Activated T-cell treated with anti-CD3 and anti-CD28 coated beads for 48 hours (primary cell): ENCODE measurements at places on chromosomes 5 and 9.

DNA sequence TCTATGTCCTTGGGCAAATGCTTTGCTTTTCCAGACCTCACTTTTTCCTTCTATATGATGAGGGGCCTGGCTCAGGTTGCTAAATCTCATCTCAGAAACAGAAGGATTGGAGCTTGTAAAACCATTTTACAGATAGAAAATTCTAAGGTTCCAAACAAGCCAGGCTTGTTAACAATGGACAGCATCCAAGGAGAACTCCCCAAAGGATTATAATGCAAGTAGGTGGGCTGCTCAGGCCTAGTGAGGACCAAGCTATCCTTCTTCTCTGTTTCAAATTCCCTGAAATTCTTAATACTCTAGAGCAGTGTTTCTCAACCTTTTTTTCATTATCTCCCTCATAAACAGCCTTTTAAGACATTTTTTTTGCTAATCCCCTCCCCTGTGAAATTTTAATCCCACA is 269.8 kb downstream of the TMEM38B start:
- no peak for DNase-seq

GRCh38 chr5:140588311-140589070 is 23.9 kb downstream of the SLC35A4 start:
- no peak for DNase-seq

DNA sequence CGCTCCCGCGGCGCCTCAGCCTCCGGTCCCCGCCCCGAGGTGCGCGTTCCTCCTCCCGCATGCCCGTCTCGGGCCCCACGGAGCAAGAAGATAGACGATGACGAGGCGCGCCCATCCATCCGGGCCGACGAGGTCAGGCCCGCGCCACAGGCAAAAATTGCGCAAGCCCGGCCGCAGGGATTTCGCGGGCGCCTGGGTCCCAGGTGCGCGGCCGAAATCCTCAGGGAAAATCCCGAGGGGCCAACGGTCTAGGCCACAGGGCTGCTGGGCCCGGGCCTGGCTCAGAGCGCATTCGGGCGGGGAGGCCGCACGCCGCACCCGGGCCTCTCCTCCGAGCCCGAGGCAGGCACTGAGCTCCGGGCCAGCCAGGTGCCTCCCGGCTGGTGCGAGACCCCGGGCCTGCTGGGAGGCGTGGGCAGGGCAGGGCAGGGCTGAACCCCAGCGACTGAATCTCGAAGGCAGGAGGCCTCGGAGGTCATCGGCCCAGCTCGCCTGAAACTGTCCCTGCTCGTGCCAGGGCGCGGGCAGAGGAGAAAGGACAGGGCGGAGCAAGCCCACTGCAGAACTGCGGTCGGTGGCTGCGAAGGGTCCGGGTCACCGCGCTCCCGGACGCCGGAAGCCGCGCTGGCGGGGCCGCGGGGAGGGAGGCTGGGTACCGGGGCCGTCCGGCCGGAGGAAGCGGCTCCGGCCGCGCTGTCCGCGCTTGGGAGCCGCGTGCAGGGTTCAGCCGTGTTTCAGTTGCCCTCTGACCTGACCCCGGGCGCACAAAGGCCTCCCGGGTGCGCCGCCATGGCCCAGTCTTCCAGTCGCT is 66.8 kb downstream of the FOXD1 start:
- peak; percentile 5 for DNase-seq

GRCh38 chr5:89471541-89471940 is 588.6 kb upstream of the MEF2C start:
- DNase-seq: no peak

GRCh38 chr5:1107167-1108022 is 4.5 kb downstream of the SLC12A7 start:
- DNase-seq: no peak

- peak; percentile 39 for DNase-seq
These were observed 2.5 kb downstream of the PTGES2 start for GRCh38 chr9:128124873-128125579.

GRCh38 chr9:70586476-70586875 is 172.0 kb upstream of the KLF9 start:
- no peak for DNase-seq

- no peak for DNase-seq
These were observed 158.6 kb downstream of the SEMA6A start for GRCh38 chr5:116415989-116416388.

GRCh38 chr9:136978073-136978864 is 965 bp downstream of the PTGDS start:
- DNase-seq: peak; percentile 60

GRCh38 chr9:124292696-124293593 is 35.2 kb downstream of the NEK6 start:
- DNase-seq: no peak

- DNase-seq: peak; percentile 57
These were observed 28.3 kb downstream of the PTPN3 start for GRCh38 chr9:109469646-109470358.

GRCh38 chr9:12674961-12675360 is 18.2 kb upstream of the TYRP1 start:
- no peak for DNase-seq

- DNase-seq: no peak
These were observed 1330.4 kb upstream of the WWC1 start for GRCh38 chr5:166961028-166961427.

GRCh38 chr5:122774519-122774860 is 390 bp upstream of the SNX2 start:
- DNase-seq: no peak

DNA sequence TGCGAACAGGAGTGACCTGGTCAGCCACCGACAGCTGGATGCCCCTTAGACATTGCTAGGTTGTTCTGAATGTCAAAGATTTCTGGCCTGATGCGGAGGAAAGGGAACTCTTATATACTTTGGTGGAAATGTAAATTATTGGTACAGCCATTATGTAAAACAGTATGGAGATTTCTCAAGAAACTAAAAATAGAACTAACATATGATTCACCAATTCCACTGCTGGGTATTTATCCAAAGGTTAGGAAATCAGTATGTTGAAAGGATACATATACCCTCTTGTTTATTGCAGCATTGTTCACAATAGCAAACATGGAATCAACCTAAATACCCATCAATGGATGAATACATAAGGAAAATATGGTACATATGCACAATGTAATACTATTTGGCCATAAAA is 31.8 kb downstream of the DMRT3 start:
- DNase-seq: no peak

DNA sequence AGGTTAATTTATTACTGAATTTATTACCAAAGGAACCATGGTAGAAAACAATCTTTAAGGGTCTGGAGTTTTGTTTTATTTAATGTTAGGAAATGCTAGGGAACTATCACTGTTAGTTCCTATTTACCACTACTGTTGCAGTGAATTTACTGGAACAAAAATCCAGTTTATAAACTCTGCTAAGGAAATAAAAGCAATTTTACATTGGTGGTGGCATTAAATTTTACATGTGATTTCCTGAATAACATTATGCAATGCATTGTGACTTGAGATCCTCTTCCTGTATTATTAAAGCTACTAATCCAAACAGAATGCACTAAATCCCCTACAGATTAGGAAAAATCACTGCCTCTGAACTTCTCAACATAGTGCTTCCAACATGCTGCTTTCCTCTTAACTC is 599.5 kb upstream of the PTGER4 start:
- DNase-seq: no peak

- DNase-seq: no peak
These were observed 173.4 kb downstream of the NDUFS4 start for GRCh38 chr5:53733853-53734252.
